ENCODE measurements at places on chromosomes 5 and 9.
A peak's percentile ranks its signal among the peaks of the same experiment; 100 is the strongest.

- no peak for DNase-seq
Measured at GRCh38 chr9:137446851-137447471, 5.8 kb upstream of the ENTPD8 start.

DNA sequence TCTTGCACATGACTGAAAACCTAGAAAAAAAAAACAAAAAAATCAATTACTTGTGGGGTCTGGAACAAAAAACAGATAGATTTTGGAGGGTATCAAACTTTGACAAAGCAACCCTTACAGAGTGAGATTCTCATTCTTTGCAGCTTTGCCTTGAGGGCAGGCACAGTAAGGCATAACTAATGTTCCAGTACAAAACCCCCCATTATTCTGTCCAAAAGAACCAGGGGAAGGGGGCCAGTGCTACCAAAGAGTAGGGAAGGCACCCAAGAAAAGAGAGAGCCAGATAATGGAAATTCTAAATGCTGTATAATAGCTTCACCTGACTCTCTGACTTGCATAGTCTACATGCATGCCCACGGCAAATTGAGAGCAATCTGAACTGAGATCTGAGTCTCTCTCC lies 12.9 kb downstream of the POLK start:
- DNase-seq: no peak

DNA sequence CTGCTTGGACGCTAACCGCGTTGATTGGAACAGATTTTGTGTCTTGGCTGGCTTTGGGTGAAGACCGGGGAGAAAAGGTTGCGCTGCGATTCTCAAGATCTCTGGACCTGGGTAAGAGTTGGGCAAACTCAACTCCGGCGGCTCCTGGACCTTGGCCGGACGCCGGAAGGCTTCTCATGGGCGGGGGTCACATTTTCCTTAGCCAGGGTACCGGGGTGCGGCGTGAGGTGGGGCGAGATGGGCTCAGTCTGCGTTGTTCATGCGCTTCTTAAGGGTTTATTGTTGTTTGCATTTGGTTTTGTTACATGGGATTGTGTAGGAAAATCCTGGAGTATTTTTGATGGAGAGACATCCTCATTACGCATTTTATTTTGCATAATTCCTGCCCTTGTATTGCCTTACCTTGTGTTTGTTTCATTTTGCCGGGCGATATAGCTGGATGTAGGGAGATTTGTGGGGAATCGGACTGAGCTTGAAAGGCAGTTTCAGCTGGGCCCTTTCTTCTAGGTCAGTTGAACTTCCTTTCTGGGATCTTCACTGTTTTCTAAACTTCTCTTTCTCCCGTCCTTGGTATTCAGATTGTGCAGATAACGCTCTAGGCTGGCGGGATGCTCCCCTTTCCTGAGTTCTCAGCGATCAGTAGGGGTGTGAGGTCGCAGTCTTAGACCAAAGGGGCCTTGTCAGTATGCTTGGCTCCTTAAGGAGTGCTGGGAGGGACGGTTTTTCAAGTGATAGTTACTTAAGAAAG lies 524 bp downstream of the MEGF10 start:
- peak; percentile 3 for DNase-seq

GRCh38 chr5:181215997-181216989 lies 6.8 kb upstream of the TRIM41 start:
- DNase-seq: no peak

GRCh38 chr9:87766697-87767096 lies 40.8 kb downstream of the CTSL start:
- DNase-seq: peak; percentile 58

DNA sequence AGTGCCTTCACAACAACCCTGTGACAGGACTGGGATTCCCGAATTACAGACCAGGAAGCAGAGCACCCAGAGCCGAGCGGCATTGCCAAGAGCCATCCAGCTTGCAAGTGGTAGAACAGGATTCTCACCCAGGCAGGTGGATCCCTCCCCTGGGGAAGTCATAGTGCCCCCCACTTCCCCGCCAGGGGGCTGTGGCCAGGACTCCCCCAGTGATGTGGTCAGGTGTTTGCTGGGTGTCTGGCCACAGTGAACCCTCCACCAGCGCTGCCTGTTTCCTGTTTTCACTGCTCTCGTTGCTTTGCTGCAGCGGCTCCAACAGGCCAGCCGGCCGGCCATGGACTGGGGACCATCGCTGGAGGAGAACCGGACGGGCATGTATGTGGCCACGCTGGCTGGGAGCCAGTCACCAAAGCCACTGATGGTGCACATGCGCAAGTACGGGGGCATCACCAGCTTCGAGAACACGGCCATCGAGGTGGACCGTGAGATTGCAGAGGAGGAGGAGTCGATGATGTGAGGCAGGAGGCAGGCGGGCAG lies 19.3 kb downstream of the SLC6A7 start:
- DNase-seq: peak; percentile 58

DNA sequence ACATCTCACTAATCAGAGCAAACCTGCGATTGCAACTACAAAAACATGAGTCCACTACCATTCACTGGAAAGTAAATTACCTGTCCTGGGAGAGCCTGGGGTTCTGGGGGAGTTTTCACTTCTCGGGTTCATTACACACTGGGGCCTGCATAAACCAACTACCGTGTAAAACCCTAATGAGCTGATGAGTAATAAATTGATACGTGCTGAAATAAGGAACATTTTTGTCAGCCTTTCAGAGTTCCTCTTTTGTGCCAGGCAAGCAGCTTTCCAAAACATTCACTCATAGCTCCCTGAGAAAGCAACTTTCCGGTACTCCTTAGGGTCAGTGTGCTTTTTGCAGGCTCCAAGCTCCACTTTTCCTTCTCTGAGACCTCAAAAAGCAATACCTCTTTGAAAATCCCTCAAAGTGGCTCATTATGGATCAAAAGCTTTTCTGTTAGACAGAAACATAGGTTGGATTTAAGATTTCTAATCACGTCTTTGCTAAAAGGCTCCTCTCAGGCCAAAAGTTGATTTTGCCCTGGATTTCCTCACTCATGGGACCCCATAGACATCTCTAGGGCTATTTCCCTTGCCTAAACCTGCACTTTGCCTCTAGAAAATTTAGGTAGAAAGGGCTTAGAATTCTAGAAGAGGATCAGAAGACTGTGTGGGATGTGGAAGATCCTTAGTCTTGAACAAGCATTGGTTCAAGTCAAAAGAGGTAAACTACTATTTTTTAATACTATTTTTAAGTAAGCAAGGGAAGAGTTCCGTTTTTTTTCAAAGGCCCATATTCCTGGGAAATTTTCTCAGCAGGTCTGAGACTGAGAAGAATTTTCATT lies 74.8 kb downstream of the ST8SIA4 start:
- no peak for DNase-seq

GRCh38 chr5:15222156-15222555 lies 277.8 kb upstream of the FBXL7 start:
- DNase-seq: no peak

- DNase-seq: peak; percentile 37
Measured at GRCh38 chr9:90801973-90802322, 329 bp downstream of the SYK start.

DNA sequence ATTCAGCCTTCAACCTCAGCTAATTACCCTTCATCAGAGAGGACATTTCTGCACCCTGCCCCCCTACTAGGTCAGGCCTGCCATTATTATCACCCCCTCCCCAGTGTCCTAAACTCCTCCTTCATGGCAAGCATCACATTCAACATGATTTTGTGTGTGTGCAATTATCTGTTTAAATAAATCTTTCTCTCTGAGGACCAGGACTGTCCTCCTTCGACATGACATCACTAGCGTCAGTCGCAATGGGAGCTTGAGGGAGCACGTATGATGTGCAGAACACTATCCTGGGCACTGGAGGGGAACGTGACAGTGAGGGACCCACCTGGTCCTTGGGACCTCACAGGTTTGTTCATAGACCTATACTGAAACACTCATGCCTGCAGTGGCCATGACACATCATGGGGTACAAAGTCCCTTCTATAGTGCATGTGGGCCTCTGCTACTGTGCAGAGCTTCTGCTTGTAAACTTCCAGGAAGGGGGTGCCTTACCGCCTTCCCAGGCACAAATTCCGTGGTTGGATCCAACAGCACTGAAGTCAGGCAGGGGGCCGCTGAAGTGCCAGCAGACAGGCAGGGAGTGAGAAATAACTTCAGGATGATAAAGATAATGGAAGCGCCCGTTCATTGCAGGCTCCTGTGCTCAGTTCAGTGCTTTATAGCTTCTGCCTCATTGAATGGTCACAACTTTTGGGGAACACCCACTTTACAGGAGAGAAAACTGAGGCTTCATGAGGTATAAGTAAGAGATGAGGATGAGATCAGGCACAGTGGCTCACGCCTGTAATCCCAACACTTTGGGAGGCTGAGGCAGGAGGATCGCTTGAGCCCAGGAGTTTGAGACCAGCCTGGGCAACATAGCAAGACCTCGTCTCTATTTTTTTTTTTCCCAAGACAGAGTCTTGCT lies 36.0 kb upstream of the STXBP1 start:
- DNase-seq: peak; percentile 29

DNA sequence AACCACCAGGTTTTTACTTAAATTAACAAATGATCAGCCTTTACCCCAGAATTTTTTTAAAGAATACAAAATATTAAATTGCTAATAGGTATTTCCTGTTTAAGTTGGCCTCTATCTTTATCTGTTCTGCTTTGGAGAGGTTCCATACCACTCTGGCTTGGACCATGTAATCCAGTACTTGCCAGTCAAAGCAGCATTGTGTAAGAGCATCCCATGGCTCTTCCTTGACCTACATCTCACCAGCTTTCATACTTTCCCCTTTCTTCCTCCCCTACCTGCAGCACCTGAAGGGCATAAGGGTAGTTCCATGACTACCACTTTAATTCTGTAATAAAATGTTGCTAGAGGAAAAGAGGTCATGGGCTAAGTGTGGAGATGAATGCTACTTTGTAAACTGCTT lies 140.8 kb upstream of the MTAP start:
- no peak for DNase-seq

DNA sequence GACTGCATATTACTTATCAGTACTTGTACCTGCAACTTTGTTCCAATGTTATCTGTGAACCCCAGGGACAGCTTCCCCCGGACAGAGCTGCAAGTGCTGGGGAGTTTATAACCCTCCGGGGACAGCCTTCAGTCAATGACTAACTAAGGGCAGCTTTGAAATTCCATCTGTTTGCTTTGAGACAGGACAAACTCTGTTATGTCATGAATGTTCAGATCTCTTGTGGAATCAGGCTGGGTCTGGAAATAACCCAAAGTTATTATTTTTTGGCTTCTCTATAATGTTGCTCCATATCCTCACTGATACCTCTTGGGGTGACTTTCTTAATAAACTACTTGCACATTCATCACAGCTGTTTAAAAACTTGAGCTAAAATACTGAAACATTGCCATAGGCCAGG lies 617.5 kb upstream of the TLE4 start:
- no peak for DNase-seq

DNA sequence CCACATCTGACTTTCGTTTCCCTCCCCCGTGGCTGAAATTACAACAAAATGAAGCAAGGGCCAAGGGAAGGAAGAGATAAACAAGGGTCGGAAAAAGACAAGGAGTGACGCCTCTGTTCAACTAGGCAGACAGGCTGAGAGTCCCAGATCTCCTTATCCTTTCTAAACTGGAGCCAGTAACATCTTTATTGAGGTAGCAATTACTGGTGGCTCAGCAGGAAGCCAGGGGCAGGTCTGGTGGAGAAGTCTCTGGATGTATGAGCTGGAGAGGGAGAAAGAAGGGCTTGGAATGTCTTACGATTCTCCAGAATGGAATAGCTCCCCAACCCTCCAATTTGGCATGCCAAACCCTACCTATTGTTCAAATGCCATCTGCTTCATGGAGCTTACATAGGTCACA lies 190.8 kb upstream of the BRINP1 start:
- DNase-seq: no peak

DNA sequence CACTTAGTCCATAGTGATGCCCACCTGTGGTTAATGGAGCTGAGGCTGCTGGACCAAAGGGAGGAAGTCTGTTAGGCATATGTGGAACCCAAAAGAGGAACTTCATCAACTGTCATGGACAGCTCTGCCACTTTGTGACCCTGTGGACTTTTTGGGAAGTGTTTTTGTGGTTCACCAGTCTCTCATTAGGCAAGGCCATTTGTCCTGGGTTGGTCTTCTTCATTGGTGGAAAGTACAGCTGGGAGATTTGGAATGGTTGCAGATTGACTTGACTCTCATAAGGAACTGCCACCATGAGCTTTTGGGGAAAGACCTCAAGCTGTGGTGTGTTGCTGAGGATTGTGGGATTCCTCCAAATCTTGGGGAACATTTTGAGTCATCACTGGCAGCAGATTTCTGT lies 31.9 kb upstream of the IL12B start:
- no peak for DNase-seq

DNA sequence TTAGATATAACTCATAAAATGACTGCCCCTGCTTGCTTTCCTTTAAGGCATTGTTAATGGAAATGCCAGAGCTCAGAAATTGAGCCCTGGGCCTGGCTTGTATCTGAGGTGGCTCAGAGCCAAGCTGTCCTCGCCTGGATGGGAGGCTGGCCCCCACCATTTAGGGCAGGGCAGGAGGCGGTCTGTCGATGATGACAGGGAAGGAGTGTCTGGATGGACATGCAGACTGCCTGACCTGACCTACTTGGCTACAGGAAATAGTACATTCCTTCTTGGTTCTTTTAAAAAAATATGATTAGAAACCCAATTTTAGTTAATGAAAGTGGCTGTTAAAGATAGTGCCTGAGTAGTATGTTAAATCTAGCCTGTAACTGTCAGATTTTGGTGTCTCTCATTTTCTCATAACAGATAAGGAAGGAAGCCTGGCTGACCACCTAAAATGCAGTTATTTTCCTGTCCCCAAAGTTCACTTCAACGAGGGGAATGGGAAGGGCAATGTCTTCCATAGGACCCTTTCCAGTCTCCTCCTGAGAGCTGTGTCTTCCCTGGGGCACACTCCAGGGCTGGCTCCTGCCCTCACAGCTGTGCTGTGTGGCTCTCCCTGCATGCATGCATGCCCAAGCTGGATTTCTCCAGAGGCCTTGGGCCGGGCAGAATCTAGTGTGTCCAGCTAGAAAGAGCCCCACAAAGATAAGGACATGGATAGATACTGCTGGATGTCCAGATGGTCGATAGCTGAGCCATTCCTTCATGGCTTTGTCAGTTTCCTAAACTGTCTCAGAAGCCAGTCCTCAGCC lies 42.3 kb downstream of the MACROH2A1 start:
- DNase-seq: peak; percentile 25

DNA sequence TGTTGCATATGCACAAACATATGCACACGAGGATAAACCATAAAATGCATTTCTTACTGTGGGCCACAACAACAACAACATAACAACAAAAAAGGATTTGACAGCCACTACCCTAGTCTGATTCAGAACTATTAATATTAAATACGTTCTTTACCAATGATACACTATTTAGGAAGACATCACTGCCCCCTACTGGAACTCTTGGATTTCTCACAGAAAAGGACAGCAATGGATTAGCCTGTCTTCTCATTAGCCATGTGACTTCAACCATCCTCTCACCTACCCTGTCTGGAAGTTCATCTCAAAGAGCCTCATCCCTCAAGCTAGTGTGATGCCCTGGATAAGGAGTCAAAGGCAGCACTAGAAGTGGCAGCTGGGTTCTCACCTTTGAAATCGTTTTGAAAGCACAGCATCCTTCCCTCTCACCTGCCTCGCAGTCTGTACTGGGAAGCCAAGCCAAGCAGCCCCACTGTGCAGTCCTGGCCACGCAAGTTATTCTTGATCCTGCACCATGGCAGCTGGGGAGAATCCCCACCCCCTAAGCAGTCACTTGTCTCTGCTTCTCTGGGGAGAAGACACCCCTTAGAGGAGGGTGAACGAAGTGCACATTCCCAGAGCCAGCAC lies 64.6 kb downstream of the SH3TC2 start:
- peak; percentile 81 for DNase-seq

- DNase-seq: no peak
Measured at GRCh38 chr9:37827483-37828165, 27.0 kb downstream of the DCAF10 start.
